Fibroblast of skin of scalp (primary cell): ENCODE measurements at places on chromosomes 3 and 15.
A peak's percentile ranks its signal among the peaks of the same experiment; 100 is the strongest.

DNA sequence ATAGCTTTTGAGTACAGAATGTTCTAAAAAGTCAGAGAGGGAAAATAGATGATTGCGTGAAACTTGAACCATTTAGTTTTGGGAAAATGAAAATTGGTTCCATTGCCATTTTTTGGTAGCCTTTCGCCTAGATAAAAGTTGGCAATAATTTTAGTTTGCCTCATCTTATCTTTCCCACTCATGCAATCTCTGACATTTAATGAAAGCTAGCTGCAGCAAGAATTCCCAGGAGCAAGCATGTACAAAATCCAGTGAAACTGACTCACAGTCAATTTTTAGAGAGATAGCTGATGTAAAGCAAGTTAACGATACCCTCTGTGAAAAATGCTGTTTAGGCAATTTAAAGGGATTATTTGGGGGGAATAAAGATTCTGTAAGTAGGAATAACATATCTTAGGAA is 797.4 kb downstream of the GRM7 start:
- DNase-seq: peak; percentile 22

DNA sequence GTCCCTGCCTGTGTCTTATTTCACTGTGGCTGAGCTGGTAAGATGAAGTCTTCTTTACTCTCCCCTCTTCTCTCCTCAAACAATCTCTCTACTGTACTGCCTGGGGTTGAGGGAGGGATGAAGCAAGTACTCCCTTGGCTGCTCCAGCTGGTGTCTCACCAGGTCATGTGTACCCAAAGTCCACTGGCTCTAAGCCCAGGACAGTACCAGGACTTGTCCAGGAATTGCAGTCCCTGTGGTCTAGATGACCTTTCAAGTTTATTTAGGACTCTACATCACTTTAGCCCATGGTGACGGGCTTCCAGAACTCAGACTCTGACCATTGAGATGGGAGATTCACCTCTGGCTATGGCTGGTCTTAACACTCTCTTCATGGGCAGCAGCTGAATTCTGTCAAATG is 17.5 kb upstream of the SLC27A2 start:
- DNase-seq: no peak

- no peak for DNase-seq
Observed at GRCh38 chr3:14130230-14130629, 5.4 kb downstream of the TMEM43 start.

DNA sequence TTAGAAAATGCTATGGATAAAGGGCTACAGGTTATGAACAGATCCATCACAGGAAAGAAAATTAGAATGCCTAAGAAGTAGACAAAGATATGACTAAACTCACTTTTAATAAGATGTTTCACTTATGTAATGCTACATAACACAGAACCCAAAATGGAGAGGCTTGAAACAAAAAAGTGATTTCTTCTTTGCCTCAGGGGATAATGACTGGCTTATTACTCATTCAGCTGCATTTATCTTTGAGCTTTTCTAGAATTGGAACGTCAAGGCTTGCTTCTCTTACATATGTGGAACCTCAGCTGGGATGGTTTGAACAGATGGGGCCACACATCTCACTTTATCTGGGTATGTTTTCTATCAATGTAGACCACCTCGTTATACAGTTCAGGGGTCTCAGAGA is 120.6 kb upstream of the EPHA3 start:
- DNase-seq: peak; percentile 80
